Effector memory CD8-positive, alpha-beta T cell (primary cell): ENCODE measurements at places on chromosomes 13 and 19.
A peak's percentile ranks its signal among the peaks of the same experiment; 100 is the strongest.

GRCh38 chr19:14959263-14959662 lies 18.0 kb downstream of the OR7C2 start:
- H3K36me3 ChIP-seq: no peaks in the 10 kb centered on the region
- DNase-seq: no peak
- no peak overlapping the region for H3K27ac ChIP-seq
- H3K4me3 ChIP-seq: no peak overlapping the region
- H3K4me1 ChIP-seq: no peaks in the 10 kb centered on the region

- peaks cover 17% of the 10 kb centered on the region for H3K4me1 ChIP-seq
- peaks cover 8% of the 10 kb centered on the region for H3K36me3 ChIP-seq
- DNase-seq: peak; percentile 25
- peaks cover 8% of the 10 kb centered on the region for H3K27me3 ChIP-seq
- peak overlapping the region; percentile 80 for H3K4me3 ChIP-seq
These were observed 8.8 kb downstream of the GIPR start for GRCh38 chr19:45676851-45677263.

- H3K4me3 ChIP-seq: no peak overlapping the region
- peaks cover 7% of the 10 kb centered on the region for H3K4me1 ChIP-seq
- no peak for DNase-seq
These were observed 14.7 kb upstream of the PDCD5 start for GRCh38 chr19:32566246-32566830.

DNA sequence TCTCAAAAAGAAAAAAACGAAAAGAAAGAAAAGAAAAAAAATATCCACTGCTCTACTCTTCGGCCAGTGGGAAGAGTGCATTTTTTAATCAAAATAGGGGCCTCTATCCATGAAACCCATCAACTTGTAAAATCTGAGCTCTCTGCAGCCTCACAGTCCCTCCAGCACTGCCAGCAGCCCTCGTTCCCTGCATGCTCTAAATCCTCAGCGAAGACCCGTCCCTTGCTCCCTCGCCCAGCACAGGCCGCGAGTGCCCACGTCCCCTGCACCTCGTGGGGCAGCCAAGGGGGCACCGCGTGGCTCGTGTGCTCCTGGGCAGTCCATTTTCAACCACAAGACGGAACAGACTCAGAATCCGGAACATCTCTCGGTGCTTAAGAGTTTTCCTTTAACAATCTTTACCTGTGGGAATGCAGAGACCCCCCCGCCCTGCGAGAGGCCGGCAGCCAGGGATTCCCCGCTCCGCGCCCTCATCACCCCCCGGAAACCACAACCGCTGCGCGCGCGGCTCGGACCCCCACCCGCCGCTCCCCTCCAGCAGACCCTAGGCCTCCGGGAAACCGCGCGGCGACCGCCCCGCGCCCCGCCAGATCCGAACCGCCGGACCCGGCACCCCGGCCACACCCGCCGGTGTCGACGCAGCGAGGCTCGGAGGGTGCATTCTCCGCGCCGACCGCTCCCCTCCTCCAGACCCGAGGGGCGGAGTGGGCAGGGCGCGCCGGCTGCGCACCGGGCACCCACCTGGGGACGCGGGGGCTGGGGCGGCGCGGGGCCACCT lies 638 bp downstream of the ANKRD27 start:
- peaks cover 39% of the 10 kb centered on the region for H3K4me1 ChIP-seq
- peak overlapping the region; percentile 30 for H3K27ac ChIP-seq
- H3K36me3 ChIP-seq: peaks cover 9% of the 10 kb centered on the region
- H3K4me3 ChIP-seq: peak overlapping the region; percentile 89

GRCh38 chr13:25963674-25964073 lies 88.1 kb downstream of the SHISA2 start:
- H3K36me3 ChIP-seq: no peaks in the 10 kb centered on the region
- no peak overlapping the region for H3K27ac ChIP-seq
- no peak for DNase-seq
- peaks cover 4% of the 10 kb centered on the region for H3K27me3 ChIP-seq
- peaks cover 5% of the 10 kb centered on the region for H3K4me1 ChIP-seq
- no peak overlapping the region for H3K4me3 ChIP-seq

GRCh38 chr13:60986301-60986700 lies 429.3 kb downstream of the PCDH20 start:
- no peak overlapping the region for H3K27ac ChIP-seq
- no peaks in the 10 kb centered on the region for H3K27me3 ChIP-seq
- H3K4me1 ChIP-seq: no peaks in the 10 kb centered on the region
- DNase-seq: no peak
- no peak overlapping the region for H3K4me3 ChIP-seq

- H3K36me3 ChIP-seq: no peaks in the 10 kb centered on the region
- H3K27me3 ChIP-seq: no peaks in the 10 kb centered on the region
- peaks cover 13% of the 10 kb centered on the region for H3K4me1 ChIP-seq
- no peak for DNase-seq
- no peak overlapping the region for H3K4me3 ChIP-seq
These were observed 101.3 kb downstream of the AKAP11 start for GRCh38 chr13:42373048-42373812.

GRCh38 chr13:52925775-52926285 lies 77.4 kb upstream of the PCDH8 start:
- H3K27ac ChIP-seq: no peak overlapping the region
- H3K4me3 ChIP-seq: no peak overlapping the region
- no peaks in the 10 kb centered on the region for H3K4me1 ChIP-seq
- no peaks in the 10 kb centered on the region for H3K36me3 ChIP-seq

- H3K4me3 ChIP-seq: no peak overlapping the region
- H3K27ac ChIP-seq: no peak overlapping the region
- no peaks in the 10 kb centered on the region for H3K27me3 ChIP-seq
- no peaks in the 10 kb centered on the region for H3K36me3 ChIP-seq
- DNase-seq: no peak
- H3K4me1 ChIP-seq: no peaks in the 10 kb centered on the region
These were observed 881.9 kb downstream of the SLITRK6 start for GRCh38 chr13:84917252-84917878.

GRCh38 chr19:2982983-2983350 lies 5.6 kb downstream of the TLE6 start:
- DNase-seq: no peak
- peaks cover 36% of the 10 kb centered on the region for H3K27me3 ChIP-seq
- H3K27ac ChIP-seq: no peak overlapping the region
- no peaks in the 10 kb centered on the region for H3K36me3 ChIP-seq

GRCh38 chr19:47713046-47714021 lies at the start of gene EHD2:
EHD2 (plus strand) TSS chr19:47713422; CDS start chr19:47716613, 3,191 bp downstream.
- no peak for DNase-seq
- H3K4me1 ChIP-seq: no peaks in the 10 kb centered on the region
- no peak within 1 kb of the TSS for H3K27ac ChIP-seq
- H3K4me3 ChIP-seq: no peak within 1 kb of the TSS
- H3K27me3 ChIP-seq: peaks cover 51% of the 10 kb centered on the region

DNA sequence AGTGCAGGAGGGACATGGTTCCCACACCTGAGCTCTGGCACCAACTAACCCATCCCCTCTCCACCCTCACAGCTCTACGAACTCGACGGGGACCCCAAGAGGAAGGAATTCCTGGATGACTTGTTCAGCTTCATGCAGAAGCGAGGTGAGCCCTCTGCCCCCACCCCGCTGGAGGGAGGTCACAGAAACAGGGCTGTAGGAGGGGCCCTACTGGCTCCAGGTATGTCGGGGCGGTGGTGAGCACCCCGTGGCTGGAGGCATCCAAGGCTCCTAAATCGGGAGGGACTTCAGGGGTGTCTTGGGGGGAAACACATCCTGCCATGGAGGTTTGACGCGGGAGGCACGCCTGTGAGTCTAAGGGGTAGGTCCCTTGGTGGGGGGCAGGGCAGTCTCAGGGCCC lies 24.1 kb upstream of the WDR18 start:
- H3K27ac ChIP-seq: no peak overlapping the region
- H3K4me1 ChIP-seq: peaks cover 3% of the 10 kb centered on the region
- H3K4me3 ChIP-seq: no peak overlapping the region
- DNase-seq: no peak
- peaks cover 4% of the 10 kb centered on the region for H3K36me3 ChIP-seq

DNA sequence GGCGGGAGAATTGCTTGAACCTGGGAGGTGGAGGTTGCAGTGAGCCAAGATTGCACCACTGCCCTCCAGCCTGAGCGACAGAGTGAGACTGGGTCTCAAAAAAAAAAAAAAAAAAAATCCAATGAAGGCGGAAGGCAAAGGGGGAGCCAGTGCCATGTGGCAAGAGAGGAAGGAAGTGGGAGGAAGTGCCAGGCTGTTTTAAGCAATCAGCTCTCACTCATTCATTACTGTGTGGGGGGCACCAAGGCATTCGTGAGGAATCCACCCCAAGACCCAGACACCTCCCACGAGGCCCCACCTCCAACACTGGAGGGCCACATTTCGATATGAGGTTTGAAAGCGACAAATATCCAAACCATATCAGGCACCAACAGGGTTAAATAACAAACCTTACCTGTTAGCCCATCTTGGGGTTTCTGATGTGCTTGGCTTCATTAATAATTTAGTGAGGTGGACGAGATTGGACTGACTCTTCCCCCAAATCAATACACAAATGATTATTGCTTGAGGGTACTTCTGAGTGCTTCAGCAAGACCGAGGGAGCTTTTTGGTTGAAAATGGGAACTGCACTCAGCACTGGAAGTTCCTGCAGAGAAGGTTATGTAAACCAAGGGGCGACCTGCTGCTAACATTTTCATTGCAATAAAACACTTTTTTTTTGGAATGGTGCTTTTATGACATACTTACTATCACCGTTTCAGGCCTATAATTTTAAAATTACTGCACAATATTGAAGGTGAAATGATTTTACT lies 7.5 kb upstream of the LRP3 start:
- H3K4me1 ChIP-seq: peaks cover 4% of the 10 kb centered on the region
- no peak overlapping the region for H3K27ac ChIP-seq
- no peaks in the 10 kb centered on the region for H3K36me3 ChIP-seq
- H3K27me3 ChIP-seq: peaks cover 21% of the 10 kb centered on the region
- H3K4me3 ChIP-seq: peak overlapping the region; percentile 60

GRCh38 chr13:99057310-99057975 lies 79.6 kb upstream of the DOCK9 start:
- no peak for DNase-seq
- H3K4me3 ChIP-seq: no peak overlapping the region
- H3K36me3 ChIP-seq: peaks cover 5% of the 10 kb centered on the region
- peaks cover 56% of the 10 kb centered on the region for H3K4me1 ChIP-seq

DNA sequence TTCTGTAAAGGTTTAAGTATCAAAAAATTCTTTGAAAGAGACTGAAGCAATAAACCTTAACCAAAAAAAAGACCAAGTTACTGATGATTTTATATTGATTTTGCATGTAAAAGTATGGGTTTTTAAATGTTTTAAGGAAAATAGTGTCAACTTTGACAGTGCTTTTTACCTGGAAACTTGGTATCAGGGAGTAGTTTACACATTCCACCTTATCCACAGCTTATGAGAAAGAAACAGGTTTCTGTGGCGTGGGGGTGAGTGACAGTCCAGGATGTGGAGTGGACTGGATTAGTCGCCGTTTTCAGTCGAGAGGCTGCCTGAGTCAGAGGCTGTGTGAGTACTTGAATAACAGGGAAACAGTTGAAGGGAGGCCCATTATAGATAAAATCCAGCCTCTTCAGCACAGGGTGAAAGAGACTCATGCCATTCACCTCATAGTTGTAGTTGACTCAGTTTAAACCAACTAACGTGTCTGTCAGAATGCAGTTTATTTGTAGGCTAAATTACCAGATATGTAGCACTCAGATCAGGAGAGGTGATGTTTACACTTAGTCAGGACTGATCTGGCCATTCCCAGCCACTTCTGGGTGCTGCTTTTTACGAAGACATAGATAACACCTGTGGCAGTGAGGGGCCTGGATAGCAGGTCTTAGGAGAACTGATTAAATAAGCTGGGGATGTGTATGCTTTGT lies 595 bp upstream of the GPR183 start:
- H3K4me3 ChIP-seq: peak overlapping the region; percentile 91
- H3K36me3 ChIP-seq: peaks cover 43% of the 10 kb centered on the region
- no peak for DNase-seq
- peaks cover 68% of the 10 kb centered on the region for H3K4me1 ChIP-seq

GRCh38 chr13:29948244-29948643 lies 97.8 kb upstream of the UBL3 start:
- H3K36me3 ChIP-seq: no peaks in the 10 kb centered on the region

DNA sequence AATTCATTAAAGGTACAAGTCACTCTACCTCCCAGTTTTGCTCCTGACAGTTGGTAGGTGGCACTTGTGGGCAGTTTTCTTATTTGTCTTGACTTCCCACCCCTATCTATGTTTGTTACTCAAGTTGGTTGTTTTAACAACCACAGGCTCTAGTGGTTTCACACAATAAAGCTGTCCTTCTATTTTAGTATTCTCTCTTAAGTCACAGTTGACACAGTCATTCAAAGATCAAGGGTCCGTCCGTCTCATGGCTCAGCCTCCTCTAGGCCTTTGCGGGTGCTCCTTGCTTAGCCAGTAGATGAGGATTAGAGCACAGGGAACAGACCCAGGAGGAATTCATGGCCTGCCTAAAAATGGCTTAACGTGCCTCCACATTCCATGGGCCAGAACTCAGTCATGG lies 573.7 kb downstream of the IRS2 start:
- no peaks in the 10 kb centered on the region for H3K4me1 ChIP-seq
- no peak for DNase-seq
- H3K4me3 ChIP-seq: no peak overlapping the region
- H3K27ac ChIP-seq: no peak overlapping the region

DNA sequence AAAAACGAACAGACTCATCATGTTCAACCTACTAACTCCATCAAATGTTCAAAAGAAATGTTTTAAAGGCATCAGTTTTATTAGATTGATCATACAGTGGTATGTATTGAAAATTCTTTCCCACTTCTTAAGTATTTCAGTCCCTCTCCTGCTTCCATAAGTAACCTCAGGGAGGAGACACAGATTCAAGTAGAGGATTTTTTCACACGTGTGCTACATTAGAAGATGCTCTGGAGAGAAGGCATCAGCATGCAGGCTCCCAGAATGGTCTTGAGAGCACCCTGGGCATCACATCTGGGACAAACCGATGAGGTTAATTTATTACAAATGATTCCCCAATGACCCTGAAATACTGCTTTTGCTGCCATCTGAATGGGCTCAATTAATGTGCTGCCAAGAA lies 3.6 kb downstream of the GPR12 start:
- no peak for DNase-seq
- H3K36me3 ChIP-seq: no peaks in the 10 kb centered on the region
- H3K4me1 ChIP-seq: no peaks in the 10 kb centered on the region
- H3K27ac ChIP-seq: no peak overlapping the region

DNA sequence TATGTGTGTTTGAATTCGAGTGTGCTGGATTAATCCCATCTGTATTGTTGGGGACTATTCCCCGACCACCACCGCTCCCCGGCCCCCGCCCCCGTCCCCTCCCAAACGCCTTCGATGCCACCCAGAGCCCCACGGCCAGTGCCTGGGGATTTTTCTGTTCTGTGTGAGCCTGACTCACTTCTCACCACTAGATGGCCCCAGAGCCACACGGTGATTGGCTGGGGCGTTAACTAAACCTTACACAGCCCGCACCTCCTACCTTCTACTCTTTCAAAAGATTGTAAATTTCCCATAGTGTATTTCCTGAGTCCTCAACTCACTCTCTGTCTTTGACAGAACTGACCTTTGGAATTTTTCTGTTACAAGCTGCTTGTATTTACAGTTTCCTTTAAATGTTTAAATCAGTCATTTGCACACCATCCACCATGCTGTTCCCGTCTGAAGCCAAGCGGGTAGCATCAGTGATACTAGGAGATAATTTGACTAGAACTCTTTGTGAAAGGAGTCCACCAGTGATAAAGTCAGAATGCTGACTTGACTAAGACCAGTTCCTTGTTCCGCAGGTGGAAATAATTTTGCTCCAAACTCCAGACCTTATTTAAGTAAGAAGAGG lies 61.4 kb downstream of the RFX2 start:
- peak; percentile 74 for DNase-seq
- peaks cover 4% of the 10 kb centered on the region for H3K4me1 ChIP-seq
- H3K27ac ChIP-seq: no peak overlapping the region
- H3K4me3 ChIP-seq: no peak overlapping the region
- H3K36me3 ChIP-seq: no peaks in the 10 kb centered on the region

- H3K27me3 ChIP-seq: no peaks in the 10 kb centered on the region
- DNase-seq: no peak
- H3K4me3 ChIP-seq: no peak overlapping the region
- no peak overlapping the region for H3K27ac ChIP-seq
These were observed 14.1 kb upstream of the HMGB1 start for GRCh38 chr13:30479883-30480219.
